Neural progenitor cell (in vitro differentiated cells): ENCODE measurements at places on chromosomes 3 and 15. TPM values are rescaled to one million over a fixed set of nuclear protein-coding genes. Genes with fewer than 3 reads are reported as not detected.

DNA sequence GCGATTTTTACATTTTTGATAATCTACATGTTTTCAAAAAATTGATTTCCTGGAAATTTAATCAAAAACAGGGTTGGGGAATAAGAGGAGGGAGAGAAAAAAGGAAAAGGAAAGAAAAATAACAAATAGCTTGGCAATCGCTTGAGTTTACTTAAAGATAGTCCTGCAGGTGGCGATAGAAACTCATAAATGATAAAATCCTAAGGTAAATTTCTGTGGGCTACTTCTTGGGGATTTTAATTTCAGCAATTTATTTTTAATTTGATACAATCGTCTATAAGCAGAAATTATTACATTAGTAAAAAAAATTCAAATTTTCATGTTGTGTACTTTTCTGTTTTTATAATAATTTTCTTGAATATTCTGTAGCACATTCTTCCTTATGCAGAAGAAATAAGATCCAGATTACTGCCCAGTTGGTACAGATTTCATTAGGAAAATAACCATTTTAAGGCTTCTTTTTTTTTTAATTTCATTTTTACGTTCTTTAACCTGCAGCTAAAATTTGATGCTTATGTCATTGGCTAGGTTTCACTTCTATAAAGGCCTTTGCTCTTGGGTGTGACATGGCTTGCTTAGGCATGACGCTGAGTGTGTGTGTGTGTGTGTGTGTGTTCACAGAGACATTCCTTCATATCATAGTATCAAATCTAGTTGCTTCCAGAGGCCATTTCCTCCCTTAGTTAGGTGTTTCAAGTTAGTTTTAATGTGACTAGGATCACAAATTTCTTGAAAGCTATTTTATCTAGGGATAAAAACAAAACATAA is 181.8 kb downstream of the MCTP2 start:
- peak; percentile 62 for DNase-seq

DNA sequence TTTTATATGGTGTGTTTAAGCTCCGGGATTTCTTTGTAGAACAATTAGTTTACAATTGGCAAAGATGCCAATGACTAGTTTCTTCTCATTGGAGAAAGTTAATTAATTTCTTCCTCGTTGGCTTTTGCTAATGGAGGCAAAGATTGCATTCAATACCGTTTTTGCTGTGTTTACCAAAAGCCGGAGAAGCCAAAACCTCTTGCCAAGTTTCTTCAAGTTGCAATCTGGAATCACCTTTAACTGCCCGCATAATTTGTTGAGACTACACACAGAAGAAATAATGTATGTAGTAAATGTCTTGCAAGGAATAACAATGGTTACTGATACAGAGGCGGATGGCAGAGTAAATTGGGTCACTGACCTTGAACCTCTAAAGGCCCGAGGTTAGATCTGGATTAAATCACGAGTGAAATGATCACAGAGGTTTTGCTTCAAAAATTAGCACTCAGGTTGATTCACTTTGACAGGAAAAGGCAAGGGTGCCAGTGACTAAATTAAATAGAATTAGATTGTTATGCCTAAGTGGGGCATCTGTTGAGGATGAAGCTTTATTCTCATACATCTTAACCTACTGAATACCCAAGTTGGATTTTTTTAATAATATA is 732.1 kb upstream of the NR2F2 start:
- DNase-seq: no peak

The SKOR1 gene
- total RNA-seq: 0.09 and 0.51 TPM in 2 replicates

The EEFSEC gene
- total RNA-seq: 0.92 and 5.8 TPM in 2 replicates

GRCh38 chr15:83268147-83268546 is 16.3 kb downstream of the BNC1 start:
- no peak for DNase-seq

The SLC24A5 gene
- 0.65 TPM in 1 of 2 replicates, not detected in the other for total RNA-seq

The ATP13A5 gene
- total RNA-seq: not detected in 2 replicates

The CHRD gene
- total RNA-seq: 2.3 and 6.8 TPM in 2 replicates

- DNase-seq: no peak
Measured at GRCh38 chr15:61946778-61947177, 113.5 kb downstream of the VPS13C start.

The SLC7A14 gene
- under 0.01 TPM in 1 of 2 replicates, not detected in the other for total RNA-seq

The FAM240A gene
- total RNA-seq: not detected in 2 replicates

The CSK gene
- 18.3 and 25.4 TPM in 2 replicates for total RNA-seq

DNA sequence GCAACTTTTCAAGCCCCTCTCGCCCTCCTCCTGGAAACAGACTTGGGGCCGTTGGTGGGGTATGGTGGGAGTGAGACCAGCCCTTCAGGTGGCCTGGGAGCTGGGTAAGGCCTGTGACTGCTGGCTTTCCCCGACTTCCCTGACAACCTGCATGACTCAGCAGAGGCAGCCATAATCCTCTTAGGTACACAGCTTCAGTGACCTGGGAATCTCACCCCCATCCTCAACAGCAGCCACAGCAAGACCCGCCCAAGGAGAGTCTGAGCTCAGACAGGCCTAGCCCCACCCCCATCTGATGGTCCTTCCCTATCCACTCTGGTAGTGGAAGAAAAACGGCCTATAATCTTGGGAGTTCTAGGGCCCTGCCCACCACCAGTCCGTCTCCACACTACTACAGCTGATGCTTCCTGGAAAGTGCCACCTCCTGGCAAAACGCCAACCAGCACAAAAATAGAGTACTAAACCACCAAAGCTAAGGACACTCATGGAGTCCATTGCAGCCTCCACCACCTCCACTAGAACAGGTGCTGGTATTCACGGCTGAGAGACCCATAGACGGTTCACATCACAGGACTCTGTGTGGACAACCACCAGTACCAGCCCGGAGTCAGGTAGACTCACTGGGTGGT is 13.1 kb upstream of the SLC27A2 start:
- no peak for DNase-seq

DNA sequence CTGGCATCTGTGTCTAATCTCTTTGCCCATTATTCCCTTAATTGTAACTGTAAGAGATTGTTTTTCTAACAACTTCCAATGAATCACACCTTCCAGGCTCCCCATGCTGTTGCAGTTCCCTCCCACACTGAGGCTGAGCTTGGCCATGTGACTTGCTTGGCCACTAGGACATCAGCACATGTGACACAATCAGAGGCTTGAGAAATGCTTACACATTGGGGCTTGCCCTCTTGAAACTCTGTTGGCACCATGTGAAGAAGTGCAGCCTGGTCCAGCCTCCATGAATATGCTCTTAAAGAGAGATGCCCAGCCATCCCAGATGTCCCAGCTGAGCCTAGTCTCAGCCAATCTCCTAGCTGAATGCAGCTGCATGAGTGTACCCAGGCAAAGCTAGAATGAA is 326.8 kb upstream of the SOX2 start:
- no peak for DNase-seq

DNA sequence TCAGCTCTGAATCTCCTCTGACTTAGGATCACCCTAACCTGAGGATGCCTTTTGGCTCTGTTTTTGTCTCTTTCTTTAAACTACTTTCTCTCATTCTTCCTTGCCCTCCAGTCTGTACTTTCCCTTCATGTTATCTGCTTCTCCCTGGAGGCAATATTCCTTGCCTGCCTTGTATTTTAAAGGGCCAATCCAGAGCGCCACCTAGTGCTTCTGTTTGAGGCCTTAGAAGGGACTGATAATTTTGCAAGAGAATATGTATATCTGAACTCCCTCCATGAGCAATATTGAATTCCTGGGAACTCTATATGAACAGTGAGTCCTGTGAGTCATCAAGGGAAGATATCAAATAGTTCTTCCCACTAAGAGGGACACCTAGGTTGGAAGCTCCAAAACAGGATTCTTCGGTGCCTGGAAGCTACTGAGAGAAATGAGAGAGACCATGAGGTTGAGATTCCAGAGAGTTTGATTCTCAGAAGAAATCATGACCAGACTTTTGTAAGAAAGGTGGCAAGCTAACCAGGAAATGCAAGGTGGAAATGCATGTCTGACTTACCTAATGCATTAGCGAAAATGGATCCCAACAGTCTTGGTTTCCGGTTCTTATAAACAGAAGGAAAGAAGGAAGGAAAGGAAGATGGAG is 203.8 kb upstream of the CD96 start:
- peak; percentile 53 for DNase-seq

DNA sequence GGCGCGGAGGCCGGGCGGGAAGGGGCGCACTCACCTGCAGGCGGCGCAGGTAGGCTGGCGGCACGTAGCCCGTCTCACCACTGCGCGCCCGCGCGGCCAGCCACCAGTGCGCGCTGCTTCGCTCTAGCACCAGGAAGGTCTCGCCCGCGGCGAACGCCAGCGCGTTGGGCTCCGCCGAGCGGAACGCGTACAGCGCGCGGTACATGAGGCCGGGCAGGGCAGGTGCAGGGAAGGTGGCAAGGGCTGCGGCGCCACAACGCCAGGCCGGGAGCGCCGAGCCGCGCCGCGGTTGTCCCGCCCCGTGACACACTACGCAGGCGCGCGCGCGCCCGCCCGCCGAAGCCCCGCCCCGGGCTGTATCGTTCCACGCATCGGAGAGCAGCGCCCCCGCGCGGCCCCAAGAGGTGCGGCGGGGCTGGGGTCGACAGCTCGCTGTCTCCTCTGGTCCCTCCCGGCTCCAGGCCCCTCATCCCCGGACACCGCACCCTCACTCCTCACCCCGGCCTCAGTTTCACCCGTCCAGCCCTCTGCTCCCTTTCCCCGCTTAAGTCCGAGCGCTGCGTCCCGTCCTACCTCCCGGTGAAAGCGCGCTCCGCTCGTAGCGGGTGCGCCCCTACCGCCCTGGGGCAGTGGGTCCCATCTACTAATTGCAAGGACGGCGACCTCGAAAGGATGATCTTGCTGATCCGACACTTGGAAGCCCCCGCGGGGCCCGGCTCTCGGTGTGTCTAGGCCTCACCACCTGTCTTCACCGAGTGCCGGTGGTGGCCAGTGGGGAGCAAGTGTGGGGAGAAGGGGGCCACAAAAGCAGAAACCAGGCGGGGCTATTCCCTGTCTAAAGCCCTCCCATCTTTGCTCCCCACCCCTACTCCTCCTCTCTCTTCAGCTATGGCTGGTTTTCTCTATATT is at the start of gene NCKIPSD:
Gene NCKIPSD (minus strand): TSS at position 313 of the 909 bp plus-strand sequence. CDS start 108 bp downstream, at position 205.
- peak; percentile 97 for DNase-seq

- DNase-seq: no peak
Measured at GRCh38 chr3:34351882-34352777, 553.7 kb downstream of the PDCD6IP start.

DNA sequence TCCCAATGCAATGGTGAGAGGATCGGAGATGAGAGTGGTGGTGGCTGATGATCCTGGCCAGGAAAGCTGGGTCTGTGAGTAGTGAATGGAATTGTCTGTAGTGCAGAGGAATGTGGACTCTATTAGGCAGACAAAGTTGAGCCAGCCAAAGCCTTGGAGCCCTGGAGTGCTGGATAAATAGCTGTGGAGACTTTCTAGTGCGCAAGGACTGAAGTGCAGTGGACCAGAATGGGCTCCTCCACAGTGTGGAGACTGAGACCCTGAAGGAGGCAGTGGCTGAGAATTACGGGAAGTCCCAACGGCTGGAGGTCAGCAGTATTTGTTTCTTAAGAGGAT is 874 bp downstream of the ZNF662 start:
- DNase-seq: peak; percentile 61

The WDR93 gene
- total RNA-seq: 0.51 and 0.62 TPM in 2 replicates

- DNase-seq: peak; percentile 12
Measured at GRCh38 chr3:24157106-24157505, 212.0 kb downstream of the NR1D2 start.

- DNase-seq: no peak
Measured at GRCh38 chr3:143475981-143476380, 356.4 kb downstream of the CHST2 start.

The SERINC4 gene
- 0.50 TPM in 1 of 2 replicates, not detected in the other for total RNA-seq

GRCh38 chr15:63301088-63301487 is 23.7 kb downstream of the APH1B start:
- no peak for DNase-seq

- DNase-seq: no peak
Measured at GRCh38 chr15:90348456-90348855, 3.6 kb upstream of the ZNF774 start.

The LIPH gene
- total RNA-seq: 0.03 TPM in 1 of 2 replicates, not detected in the other

DNA sequence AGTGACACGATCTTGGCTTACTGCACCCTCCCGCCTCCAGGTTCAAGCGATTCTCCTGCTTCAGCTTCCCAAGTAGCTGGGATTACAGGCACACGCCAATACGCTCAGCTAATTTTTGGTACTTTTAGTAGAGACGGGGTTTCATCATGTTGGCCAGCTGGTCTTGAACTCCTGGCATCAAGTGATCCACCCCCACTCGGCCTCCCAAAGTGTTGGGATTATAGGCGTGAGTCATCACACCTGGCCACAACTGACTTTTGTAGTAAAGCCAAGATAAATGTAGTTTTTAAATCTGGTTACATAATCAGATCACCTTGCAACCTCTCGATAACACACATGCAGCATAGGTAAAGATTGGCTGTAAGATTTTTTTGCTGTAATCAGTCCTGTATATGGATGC is 657.5 kb upstream of the DPPA4 start:
- no peak for DNase-seq

DNA sequence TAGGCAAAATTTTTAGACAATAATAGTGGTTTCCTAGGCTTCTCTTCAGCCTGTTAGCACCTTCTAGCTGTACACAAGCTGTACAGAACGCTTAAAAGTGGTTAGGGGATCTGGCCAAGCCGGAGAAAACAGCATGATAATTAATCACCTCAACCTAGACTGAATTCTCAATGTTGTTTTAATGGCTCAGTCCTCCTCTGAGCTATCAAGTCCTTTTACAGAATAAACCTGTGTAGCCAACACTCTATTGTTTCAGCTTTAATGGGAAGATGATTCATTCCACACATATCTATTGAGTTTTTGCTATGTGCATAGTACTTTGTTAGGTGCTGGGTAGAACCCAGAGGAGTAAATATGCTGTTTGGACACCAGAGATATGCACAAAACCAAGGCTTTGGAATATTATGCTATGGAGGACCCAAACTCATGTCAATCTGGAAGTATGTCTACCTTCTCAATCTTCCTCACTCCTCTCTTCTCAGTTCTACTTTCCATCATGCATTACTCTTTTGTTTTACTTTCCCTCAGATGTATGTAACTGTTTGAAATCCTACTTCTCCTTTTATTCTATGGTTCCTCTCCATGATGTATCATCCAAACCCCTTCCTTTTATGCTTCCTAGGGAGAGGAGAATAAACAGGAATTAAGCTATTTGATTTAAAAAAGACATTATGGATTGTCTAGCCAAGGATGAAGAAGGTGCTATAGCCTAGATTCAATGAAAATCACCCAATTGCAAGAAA is 27.6 kb upstream of the UBE2E2 start:
- DNase-seq: no peak

GRCh38 chr15:39365873-39366272 is 215.0 kb upstream of the THBS1 start:
- no peak for DNase-seq

- DNase-seq: peak; percentile 91
Measured at GRCh38 chr15:64911311-64912186, at the start of gene ANKDD1A. Gene ANKDD1A (plus strand): TSS chr15:64911902. CDS start chr15:64911931, 29 bp downstream.

The MAGEL2 gene
- 2.5 and 2.6 TPM in 2 replicates for total RNA-seq

- DNase-seq: no peak
Measured at GRCh38 chr3:150422907-150423306, 14.8 kb downstream of the TSC22D2 start.

- DNase-seq: peak; percentile 23
Measured at GRCh38 chr3:2268779-2269178, 170.1 kb downstream of the CNTN4 start.

GRCh38 chr3:114685161-114685560 is 391.3 kb downstream of the TIGIT start:
- DNase-seq: peak; percentile 42
